Activated naive CD8-positive, alpha-beta T cell treated with anti-CD3 and anti-CD28 coated beads, Interleukin-2, amount 50 U/mL, for 24 hours (primary cell): ENCODE measurements at places on chromosomes 6 and 20.

DNA sequence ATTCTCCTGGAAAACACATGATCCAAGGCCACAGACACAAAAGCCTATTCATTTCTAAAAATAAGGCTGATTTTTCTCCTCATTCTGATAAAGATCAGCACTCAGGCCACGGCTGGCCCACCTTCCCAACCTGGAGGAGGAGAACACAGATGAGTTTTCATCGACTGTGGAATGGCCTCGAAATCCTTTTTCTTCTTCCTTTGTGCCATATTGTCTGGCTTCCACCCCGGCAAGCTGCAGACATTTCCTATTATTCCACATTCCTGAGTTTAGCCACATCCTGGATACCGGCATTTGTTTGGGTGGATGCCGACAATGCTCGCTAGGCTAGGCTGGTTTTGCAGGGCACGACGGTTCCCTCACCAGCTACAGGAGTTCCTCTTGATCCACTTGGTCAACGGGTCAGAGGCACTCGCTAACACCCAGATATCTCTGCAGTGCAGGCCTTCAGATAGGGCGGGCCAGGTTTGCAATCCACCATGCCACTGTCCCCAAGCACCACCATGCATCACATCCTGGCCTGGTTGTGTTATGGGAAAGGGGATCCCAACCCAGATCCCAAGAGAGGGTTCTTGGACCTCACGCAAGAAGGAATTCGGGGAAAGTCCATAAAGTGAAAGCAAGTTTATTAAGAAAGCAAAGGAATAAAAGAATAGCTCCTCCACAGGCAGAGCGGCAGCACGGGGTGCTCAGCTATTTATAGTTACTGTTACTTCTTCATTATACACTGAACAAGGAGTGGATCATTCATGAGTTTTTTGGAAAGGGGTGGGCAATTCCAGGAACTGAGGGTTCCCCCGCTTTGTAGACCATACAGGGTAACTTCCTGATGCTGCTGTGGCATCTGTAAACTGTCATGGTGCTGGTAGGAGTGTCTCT is 4.2 kb upstream of the CTSZ start:
- DNase-seq, result no peak

- no peak for DNase-seq
Measured at GRCh38 chr6:35216851-35217811, 3.4 kb downstream of the SCUBE3 start.

DNA sequence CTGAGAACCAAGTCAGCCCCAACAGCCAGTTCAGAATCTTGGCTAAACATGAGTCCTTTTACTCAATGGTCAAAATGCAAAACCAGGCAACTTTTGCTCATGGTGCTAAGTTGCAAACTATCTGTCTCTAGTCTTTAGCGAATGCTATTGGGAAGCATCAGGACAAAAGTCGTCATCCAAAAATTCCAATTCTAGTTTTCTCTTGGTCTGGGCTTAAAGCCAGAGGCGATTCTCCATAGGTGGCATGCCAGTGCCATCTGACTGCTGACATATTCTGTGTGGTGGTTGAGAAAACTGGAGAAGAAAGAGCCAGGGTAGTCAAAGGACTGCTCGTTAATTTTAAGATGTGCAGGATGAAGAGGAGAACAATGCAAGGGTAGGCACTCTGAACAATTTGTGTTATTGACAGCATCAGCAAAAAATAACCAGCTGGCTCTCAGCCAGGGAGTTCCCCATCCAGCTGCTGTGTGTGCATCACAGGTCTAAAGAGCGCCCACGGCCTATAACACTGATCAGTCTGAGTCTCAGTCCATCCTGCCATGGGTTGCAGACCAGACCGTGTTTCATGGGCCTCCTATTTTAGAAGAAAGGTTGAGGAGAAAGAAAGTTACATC is 313.6 kb downstream of the ALDH8A1 start:
- DNase-seq, result peak; percentile 16

GRCh38 chr6:44034931-44035345 is 92.3 kb downstream of the MRPL14 start:
- no peak for DNase-seq

- no peak for DNase-seq
Measured at GRCh38 chr6:971981-972640, 279.2 kb upstream of the EXOC2 start.
